ENCODE measurements at places on chromosomes 1 and 21.

- DNase-seq, result no peak
Observed at GRCh38 chr1:228687587-228687986, 47.7 kb upstream of the RHOU start.

DNA sequence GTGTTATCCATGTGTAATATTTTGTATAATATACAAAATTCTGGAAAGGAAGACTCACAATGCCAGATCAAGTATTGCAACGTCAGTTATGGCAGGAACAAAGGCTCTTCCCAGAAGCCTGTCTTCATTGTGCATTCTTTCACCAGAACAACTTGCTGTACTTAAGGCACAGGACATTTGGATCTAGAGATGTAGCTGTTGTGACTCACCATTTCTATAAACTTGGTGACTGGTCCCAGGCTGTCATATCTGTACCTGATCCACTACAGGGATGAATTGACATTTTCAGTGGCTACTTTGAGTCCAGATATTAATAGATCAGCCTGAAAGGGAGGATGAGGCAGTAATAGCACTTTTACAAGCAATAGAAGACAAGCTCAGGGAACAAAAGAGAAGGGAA, 299.8 kb downstream of the DISC1 start:
- DNase-seq, result no peak

- DNase-seq, result no peak
Observed at GRCh38 chr1:178232108-178232507, 138.2 kb downstream of the RASAL2 start.

- DNase-seq, result no peak
Observed at GRCh38 chr1:5507340-5507739, 484.9 kb downstream of the NPHP4 start.

GRCh38 chr1:153745417-153745816, 17.6 kb downstream of the INTS3 start:
- DNase-seq, result no peak

DNA sequence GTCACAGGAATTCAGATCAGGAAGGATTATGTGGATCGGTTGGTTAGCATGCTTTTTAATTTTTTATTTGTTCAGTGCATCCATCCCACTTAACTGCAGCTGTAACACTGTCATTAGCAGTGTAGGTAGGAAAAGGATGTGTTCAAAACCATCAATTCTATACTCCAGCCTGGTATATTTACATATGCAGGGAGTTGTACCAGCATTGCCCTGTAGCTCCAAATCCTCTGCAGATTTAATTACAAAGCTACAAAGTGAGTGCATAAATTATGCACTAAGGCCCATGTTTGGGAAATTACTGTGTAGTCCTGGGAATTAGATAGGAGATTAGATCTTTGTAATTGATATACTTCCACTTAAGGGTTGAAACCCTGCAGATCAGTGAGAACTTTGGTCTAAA, 15.9 kb upstream of the OSBPL9 start:
- DNase-seq, result no peak

Data from omental fat pad (tissue), 4 donors.